ENCODE measurements at places on chromosomes 5 and 9.
A peak's percentile ranks its signal among the peaks of the same experiment; 100 is the strongest.

- no peak for DNase-seq
Measured at GRCh38 chr5:1272201-1272600, 22.7 kb downstream of the TERT start.

GRCh38 chr9:97638666-97639065 lies 5.0 kb downstream of the NCBP1 start:
- peak; percentile 14 for DNase-seq

DNA sequence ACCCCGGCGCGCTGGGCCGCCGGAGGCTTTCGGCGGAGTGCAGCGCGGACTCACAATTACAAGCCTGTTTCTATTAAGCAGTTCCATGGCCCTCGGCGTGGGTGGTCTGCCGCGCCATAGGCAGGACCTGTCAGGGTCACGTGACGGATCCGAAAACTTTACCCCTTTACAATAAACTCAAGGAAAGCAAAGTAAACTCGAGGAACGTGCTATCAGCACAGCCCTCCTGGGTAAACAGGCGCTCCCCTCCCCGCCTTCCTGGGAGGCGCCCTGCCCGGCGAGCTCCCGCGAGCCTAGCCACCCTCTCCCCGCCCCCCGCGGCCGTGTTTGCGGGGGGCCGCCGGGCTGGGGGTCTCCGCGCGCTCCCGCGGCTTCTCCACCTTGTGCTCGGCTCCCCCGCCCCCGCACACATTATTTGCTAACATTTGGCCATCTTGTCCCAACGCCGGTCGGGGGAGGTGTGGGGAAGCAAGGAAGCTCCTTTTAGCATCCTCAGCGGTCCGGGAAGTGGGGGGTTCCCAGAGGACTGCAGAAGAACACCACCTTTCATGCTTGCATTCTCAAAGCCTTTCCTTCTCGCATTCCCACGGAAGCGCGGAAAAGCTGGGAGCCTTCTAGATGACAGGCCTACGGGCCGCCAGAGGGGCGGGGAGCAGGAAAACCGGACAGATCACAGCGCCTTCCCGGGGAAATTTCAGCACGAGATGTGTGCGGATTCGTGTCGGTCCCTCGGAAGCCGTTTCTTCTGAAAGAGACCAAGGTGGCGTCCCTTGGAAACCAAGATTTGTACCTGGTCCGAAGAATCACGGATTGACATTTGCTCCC lies at the start of gene PTCH1:
PTCH1 (minus strand) TSS at position 238 of the 825 bp plus-strand sequence.
- DNase-seq, result peak; percentile 38

DNA sequence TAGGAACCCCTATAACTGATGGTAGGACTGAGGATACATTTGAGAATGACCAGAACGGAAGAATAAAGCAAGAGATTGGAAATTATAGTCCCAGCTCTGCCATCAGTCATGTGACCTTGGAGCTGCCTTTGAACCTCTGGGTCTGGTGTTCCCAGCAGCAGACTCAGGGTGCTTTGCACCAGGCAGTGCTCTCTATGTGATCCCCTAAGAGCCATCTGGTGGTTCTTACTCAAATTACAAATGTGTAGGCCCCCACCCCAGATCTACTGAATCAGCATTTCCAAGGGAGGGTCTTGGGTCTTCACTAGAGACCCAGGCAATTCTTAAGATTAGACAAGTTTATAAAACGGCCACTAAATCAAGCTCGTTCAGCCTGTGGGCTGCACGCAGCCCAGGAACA lies 40.2 kb upstream of the PRDM12 start:
- DNase-seq, result no peak

GRCh38 chr5:1118738-1119137 lies 6.9 kb upstream of the SLC12A7 start:
- DNase-seq, result no peak

DNA sequence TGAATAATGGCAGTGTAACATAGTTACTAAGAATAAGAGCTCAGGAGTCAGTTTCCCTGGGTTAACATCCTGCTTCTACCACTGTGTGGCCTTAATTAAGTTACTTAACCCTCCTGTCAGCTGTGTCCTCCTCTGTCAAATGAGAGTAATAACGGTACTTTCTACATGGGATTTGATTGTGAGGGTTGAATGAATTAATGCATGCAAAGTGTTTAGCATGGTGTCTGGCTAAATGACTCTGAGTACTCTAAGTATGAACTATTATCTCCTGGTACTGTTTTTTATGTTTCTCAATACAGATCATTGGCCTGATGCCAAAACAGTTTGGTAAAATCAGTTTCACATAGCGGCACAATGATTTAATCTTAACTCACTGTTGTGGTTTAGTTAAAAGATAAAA lies 19.6 kb downstream of the ZNF131 start:
- no peak for DNase-seq

DNA sequence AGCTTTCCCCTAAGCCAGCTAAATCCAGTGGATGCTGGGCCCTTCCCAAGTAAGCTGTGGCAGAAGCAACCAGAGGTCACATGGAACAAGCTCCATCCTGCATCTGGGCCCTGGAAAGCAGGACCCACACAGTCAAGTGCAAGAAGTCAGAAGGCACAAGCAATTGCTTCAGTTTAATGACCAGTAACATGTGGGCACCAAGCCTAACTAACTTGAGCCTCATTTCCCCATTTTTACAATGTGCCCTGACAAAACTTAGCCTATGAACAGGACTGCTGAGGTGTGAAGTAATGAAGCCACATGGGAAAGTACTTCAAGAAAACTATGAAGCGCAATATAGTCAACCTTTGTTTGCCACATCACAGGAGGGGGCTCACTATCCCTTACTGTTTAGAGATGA lies 90.5 kb downstream of the TLE1 start:
- no peak for DNase-seq

- DNase-seq, result no peak
Measured at GRCh38 chr9:127237801-127238200, 26.8 kb upstream of the GARNL3 start.

DNA sequence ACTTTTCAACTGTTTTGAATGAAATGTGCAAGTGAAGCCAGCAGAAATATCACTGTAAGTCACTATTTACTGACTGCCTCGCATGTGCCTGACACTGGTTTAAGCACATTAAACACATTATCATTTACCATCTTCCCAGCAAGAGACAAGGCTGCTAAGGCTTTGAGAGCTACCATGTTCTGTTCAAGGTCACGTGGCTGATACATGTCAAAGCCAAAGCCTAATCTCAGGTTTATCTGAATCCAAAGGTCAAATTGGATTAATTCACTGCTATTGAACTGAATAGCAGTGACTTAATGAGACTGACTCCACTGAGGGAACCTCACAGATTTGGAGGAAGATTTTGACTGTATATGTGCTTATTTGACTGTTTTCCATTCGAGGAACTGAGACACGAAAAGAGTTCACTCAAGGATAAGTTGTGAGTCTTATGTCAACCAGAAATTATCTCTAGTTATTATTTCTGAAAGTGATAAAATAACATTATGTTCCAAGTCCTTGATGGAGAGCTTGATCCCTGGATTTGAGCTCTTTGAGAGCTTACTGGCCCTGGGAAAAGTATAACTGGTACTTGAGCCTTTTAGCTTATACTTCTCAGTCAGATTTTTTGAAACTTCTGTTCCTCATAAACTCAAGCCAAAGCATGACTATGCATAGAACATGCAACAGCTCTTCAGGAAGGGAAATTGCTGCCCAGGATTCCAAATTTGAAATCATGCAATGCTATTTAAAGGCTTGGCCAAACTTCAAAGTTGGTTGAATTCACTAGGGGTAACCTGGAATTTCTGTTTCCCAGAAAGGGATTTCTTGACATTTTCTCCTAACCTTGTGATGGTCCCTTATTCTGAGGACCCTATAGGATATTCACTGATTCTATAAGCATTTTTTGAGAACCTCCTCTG lies 23.4 kb upstream of the ARHGAP26 start:
- DNase-seq, result no peak

GRCh38 chr5:103490030-103490739 lies 72.4 kb downstream of the NUDT12 start:
- no peak for DNase-seq

DNA sequence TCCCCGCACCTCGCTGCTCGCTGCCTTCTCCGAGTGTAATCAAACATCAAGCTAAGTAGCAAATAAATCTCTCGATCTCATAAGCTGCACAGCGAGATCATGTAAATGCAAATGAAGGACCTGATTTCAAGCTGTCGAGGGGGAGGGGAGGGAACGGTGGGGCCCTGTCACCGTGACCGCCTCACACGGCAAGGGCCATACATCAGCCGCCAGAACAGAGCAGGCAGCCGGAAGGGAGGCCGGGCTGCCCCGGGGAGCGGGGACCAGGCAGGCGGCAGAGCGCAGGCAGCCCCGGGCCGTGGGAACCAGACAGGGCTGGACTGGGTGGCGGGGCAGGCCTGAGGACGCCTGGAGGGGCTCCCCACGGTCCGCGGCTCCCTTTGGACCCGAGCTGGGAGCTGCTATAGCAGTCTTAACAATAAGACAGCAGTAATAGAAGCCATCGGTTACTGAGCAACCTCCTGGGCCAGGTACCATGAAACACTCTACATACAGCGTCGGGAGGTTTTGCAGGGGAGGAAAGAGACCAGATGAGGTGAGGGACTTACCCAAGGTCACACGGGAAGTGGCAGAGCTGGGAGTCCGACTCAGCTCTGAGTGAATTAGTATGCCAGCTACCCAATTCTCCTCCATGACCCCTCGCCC lies 76.8 kb downstream of the CFAP77 start:
- peak; percentile 3 for DNase-seq

DNA sequence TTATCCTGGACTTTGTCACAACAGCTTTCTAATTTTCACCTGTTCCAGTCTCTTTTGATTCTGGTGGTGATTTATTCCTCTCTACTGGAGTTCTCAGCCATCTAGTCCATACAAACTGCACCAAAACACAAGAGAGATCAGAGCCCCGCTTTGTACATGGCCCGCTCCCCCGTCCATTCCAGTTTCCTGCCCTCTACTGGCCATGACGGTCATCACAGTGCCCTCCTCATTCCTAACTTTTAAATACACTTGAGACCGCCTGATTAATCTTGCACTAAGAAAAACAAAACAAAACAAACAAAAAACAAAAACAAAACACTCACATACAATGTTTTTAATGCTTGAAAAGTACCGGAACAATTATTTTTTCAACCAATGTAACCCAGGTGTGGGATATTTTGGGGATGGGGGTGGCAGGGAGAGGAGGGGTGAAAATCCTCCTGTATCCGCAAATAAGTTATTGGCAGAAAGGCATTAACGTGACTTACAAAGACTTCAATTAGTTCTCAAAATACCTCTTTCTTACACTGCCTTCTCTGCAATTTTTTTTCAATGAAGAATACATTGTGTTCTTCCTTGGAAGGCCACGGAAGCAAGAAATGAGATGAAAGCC lies 84.8 kb upstream of the PAM start:
- DNase-seq, result no peak

GRCh38 chr9:69444021-69444420 lies 119.0 kb downstream of the ENTREP1 start:
- DNase-seq, result no peak

DNA sequence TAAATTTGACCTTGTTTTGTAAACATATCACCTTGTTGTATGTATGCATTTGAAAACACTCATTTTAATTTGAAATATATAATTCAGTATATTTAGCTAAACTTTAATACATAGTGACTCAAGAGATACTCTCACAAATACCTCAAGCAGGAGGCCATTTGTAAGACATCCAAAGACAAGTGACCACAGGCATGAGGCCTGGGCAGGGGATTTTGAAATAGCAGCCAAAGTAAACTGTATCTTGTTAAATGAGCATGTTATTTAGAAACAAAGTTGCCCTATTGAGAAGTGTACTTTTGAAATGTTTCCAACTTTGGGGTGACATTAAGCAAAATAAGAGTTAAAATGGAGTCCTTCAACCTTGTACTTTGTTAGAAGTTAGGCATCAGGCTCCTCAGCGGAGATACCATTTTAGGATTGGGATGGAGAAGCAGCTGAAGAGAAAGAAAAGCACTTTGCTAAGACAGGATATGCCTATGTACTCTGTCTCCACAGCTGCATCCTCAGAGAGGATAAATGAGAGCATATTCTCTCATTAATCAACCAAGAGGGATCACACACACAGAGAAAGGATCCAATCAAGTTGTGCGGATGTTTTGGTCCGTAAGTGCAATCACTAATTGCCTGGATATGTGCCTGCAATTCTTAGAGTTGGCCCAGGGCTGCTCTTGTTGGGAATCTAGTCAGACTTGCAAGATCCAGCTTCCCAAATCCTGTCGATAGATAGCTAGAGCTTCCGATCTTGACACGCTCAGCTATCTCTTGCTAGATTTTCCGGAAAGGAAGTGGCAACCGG lies 157.5 kb upstream of the HAPLN1 start:
- no peak for DNase-seq

- no peak for DNase-seq
Measured at GRCh38 chr5:124997186-124997893, 250.9 kb upstream of the ZNF608 start.

GRCh38 chr5:150931368-150931965 lies 26.7 kb upstream of the ZNF300 start:
- no peak for DNase-seq

GRCh38 chr9:89116064-89116804 lies 62.4 kb downstream of the SHC3 start:
- no peak for DNase-seq

GRCh38 chr5:1322036-1322900 lies 22.6 kb downstream of the CLPTM1L start:
- DNase-seq, result no peak

DNA sequence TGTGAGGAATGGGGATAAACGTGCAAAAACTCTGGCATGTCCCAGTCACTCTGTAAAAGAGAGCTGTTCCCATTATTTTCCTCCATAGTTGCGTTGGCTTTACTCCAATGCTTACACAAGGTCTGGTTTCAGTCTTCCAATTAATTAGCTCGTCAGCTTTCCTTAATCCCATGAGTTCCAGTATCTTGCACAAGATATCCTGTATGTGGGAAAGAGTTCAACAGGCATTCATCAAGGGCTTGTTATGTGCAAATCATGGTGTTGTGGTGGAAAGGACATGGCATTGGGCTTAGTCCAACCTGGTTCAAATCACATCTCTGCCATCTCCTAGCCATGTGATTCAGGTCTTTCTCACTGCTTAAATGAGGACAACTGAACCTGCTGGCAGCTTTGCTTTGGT lies 77.5 kb upstream of the PANK3 start:
- no peak for DNase-seq

DNA sequence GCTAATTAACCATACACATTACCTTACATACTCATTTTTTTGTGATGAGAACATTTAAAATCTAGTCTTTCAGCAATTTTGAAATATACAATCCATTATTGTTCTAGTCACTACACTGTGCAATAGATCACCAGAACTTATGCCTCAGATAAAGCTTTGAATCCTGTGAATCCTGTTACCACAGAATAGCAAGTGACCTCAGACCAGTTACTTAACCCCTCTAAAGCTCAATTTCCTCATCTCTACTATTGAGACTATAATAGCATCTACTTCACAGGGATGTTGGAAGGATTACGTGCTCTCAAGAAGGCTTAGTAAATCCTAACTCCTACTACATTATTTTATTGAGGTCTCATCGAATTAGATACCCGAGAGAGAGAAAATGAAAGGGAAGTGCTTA lies 60.2 kb upstream of the PIP5K1B start:
- DNase-seq, result no peak
